Stimulated activated CD8-positive, alpha-beta memory T cell treated with anti-CD3 and anti-CD28 coated beads, Interleukin-4, amount 100 ng/mL, for 24 hours (primary cell): ENCODE measurements at places on chromosomes 1 and 21.

DNA sequence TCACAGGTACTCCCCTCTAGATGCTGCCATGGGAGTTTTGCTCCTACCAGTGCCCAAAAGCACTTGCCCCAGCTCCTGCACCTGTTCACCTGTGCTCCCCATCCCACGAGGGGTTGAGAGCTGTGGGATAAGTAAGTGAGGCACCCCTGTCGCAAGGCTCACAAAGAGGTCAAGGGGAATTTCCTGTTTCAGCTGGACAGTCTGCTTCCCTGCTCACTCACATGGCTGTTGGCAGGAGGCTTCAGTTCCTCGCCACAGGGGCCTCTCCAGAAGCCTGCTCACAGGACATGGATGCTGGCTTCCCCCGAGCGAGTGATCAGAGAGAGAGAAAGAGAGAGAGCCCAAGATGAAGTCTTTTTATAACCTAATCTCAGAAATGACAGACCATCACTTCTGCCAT is 8.7 kb upstream of the NCMAP start:
- DNase-seq, result no peak

GRCh38 chr1:88141499-88142074 is 542.5 kb upstream of the PKN2 start:
- no peak for DNase-seq

DNA sequence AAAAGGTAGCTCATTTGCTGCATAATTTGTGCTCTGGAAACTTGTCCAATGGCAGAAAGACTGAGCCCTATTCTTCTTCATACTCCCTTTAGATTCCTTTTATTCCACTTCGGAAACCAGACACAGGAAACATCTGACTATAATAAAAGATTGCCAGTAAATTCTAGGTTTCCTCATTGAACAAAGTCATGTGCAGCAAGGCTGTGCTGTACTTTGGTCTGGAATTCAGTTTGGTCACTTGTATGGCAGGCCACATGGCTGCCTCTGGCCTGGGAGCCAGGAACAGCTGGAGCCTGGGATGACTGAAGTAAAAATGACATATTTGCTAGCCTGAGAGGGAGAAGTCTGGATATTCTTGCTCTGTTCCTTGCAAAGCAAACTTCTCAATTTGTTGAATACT is 79.6 kb downstream of the ST3GAL3 start:
- no peak for DNase-seq

DNA sequence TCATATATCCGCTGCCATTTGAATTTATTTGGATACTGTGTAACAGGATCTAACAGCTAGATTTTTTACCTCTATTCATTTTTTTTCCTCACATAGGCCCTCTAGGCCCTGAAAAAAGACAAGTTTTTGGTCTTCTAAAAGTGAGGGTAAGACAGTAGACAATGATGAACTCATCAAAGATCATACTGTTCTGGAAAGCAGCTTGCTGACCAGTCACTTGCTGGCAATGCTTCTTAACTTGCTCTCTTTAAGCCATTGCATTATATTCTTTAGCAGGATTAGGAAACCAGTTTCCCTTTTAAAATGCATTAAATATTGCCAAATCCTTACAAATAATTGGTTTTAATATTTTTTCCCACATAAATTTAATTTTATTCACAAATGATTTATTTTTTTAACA is 65.5 kb downstream of the SYT14 start:
- DNase-seq, result no peak

DNA sequence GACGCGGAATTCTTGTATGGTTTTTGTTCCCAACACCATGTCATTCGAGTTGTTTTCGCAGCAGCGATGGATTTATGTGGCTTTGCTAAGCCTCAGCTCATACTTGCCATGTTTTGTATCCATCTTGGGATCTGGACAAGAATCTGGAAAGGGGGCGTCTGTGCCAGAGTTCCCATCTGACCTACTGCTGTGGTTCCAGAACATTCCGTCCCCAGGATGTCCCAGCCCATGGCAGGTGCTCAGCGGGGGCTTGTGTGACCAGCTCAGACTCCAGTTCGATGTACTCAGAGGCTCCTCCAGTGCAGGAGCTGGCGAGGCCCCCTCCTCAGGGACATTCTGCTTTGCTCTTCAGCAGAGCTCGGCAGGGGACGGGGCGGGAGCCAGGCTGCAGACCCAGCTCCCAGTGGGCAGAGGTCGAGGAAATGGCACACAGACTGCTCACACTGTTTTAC is 24.0 kb upstream of the ADARB1 start:
- no peak for DNase-seq
